ENCODE measurements at places on chromosomes 7 and 10.
A peak's percentile ranks its signal among the peaks of the same experiment; 100 is the strongest.

GRCh38 chr10:31739146-31739545, 189.5 kb downstream of the ARHGAP12 start:
- no peak for DNase-seq

GRCh38 chr7:6637544-6638229, 569 bp downstream of the ZNF316 start:
- peak; percentile 37 for DNase-seq

GRCh38 chr10:87579563-87579962, 74.9 kb downstream of the MINPP1 start:
- DNase-seq = no peak

GRCh38 chr7:7857143-7857583, 111.4 kb upstream of the GLCCI1 start:
- DNase-seq = no peak

Data from activated CD8-positive, alpha-beta memory T cell treated with anti-CD3 and anti-CD28 coated beads for 48 hours (primary cell).